ENCODE measurements at places on chromosomes 13 and 19.
A peak's percentile ranks its signal among the peaks of the same experiment; 100 is the strongest.

DNA sequence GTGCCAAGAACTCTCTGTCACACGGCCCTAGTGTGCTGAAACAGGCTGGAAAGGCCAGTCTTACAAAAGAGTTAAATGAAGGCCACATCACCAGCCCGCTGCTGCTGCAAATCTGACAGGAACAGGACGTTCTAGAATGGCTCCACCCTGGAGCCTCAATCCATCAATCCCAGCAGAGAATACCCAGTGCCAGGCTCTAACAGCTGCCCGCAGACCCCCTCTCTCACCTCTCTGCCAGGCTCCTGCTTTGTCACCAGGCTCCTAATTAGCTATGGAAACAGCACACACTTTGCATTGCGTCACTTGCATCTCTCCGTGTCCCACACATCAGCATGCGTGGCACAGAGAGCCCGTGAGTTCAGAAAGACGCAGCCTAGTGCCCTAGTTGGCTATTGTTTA lies 314.1 kb downstream of the FOXO1 start:
- DNase-seq: no peak

GRCh38 chr13:29689548-29689947 lies 94.1 kb upstream of the SLC7A1 start:
- no peak for DNase-seq

DNA sequence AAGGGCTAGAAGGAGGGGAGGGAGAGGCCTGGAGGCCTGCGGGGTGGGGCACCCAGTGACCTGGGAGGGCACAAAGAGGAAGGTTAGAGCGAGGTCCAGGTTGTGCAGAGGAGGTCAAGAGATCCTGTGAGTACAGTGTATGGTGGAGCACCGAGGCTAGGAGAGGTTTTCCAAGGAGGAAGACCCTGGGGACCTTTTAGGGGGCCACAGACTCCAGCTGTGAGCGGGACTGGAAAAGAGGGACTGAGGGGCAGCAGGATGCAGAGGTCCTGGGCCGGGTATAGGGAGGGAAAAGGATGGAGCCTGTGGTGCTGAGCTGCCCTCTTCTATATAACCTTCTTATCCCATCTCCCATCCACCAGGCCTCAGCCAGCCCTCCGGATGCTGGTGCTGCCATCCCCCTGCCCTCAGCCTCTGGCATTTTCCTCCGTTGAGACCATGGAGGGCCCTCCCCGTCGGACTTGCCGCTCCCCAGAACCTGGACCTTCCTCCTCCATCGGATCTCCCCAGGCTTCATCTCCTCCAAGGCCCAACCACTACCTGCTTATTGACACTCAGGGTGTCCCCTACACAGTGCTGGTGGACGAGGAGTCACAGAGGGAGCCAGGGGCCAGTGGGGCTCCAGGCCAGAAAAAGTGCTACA lies 863 bp downstream of the ZNF581 start:
- DNase-seq: no peak

DNA sequence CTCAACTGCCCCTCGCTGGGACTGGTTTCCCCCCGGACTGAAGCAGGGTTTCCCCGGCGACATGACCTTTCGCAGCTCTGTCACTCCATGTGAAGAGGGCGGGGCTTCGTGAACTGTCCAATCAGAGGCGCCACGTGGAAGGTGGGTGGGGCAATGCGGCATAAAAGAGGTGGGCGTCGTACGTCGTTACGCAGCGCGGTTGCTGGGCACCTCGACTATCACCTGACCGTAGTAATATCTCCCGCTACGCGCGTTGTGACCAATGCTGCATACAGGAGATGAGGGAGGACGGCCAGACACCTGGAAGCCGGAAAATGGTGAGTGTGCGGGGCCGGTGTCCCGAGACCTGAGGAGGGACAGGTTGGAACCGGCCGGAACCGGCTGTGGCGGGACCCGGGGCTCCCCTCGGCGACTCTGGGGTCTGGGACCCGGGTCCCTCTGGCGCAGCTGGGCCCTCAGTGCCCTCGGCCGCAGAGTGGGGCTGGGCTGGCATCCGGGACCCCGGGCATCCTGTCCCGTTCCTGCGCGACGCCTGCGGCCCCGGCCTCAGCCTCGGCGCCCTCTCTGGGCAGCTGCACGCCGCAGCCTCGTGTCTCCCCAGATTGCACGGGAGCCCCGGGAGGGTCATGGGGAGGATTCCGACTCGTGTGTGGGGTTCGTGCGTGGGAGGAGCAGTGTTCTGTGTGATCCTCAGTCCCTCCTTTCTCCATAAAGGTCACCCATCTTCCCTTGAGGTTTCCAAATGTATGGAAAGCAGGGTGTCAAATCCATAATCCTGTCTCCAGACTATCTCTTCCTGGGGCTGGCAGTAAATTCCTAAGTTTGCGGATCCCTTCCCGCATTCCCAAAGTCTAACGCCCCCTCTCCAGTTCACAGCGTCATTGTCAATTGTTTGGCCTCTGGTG lies 32.2 kb downstream of the ZNF136 start:
- DNase-seq: peak; percentile 63

DNA sequence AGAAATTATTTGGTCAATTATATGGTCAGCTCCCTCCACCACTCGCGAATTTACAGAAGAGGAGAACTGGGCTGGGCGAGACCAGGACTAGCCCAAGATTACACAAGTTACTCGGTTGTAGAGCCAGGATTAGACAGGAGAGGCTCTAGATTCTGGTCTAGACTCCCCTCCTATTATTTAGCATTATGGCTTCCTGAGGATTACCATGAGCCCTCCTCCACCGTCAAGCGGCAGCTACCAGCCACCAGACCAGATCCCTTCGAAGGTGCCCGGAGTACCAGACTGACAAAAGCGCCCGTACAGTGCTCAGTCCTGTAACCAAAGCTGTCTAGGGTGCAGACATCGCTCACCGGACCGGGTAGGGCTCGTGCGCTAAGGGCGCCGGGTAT lies 497 bp upstream of the MLNR start:
- no peak for DNase-seq
